Lower leg skin (tissue), 4 donors: ENCODE measurements at places on chromosomes 12 and 14.
A peak's percentile ranks its signal among the peaks of the same experiment; 100 is the strongest.

DNA sequence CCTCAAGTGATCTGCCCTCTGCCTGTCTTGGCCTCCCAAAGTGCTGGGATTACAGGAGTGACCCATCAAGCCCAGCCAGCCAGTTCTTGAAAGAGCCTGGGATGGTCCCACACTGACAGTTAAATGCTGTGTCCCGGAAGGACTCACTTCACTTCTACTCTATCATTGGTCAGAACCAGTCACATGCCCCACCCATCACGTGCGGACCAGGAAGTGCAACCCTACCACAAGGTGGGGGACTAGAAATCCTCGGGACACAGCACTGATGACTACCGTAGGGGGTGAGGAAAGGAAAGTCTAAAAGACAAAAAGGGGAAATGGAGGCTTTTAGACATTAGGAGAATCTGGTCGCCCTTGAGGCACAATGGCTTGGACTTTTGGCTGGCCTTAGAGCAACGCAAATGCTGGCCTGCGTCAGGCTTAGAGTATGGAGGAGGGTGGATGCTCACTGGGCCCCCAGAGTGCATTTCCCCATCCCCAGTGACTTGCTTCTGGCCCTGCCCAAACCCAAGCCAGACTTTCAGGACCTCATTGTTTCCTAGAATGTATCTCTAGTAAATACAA lies 207.7 kb downstream of the TTC8 start:
- DNase-seq, result no peak

- DNase-seq, result no peak
Observed at GRCh38 chr14:82837611-82838140, 1304.0 kb upstream of the SEL1L start.

DNA sequence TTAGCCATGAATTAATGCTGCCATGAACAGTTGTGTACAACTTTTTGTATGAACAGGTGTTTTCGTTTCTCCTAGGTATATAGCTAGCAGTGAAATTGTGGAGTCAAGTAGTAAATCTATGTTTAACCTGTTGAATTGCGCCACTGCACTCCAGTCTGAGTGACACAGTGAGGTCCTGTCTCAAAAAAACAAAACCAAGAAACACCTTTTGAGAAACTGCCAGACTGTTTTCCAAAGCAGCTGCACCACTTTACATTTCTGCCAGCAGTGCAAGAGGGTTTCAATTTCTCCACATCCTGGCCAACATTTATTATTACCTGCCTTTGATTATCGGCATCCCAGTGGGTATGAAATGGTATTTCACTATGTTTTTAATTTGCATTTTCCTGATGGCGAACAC lies 3.3 kb upstream of the PLEKHG3 start:
- DNase-seq, result no peak

- DNase-seq, result peak; percentile 53
Observed at GRCh38 chr12:110693731-110694130, 4.8 kb upstream of the HVCN1 start.

DNA sequence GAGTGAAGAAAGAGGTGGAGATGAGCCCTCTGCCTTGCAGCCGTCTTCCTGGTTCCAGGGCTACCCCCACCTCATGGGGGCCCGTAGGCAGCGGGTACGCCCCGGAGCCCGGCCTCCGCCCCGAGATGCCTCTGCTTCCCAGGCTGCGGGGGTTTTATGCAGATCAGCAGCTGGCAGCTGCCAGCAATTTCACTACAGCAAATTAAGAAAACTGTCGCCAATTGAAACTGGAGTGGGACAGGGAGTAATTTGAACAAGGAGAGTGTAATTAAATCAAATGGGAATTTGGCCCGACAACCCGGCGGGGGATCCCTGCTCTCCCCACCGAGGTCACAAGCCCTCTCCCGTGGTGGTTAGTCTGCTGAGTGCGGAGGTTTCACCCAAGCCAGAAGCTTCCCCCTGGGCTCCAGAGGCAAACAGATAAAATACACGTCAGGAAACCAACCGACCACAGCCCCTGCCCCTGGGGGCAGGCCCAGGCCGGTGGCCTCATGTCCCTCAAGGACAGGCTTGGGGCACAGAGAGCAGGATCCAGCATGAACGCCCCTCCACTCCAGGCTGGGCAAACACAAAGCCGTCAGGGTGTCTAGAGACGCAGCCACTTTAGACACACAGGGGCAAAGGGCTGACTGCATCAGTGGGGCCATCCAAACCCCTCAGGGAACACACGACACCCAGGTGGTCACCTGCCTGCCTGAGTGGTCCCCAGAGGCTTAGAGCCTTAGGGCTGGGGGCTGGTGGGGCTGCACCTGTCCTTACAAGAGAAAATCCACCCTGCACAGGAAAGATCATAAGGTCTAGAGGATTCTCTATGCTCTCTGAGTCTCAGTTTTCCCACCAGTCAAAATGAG lies 53.8 kb downstream of the TESC start:
- DNase-seq, result no peak

GRCh38 chr14:29636870-29637269 lies 290.8 kb downstream of the PRKD1 start:
- DNase-seq, result no peak

DNA sequence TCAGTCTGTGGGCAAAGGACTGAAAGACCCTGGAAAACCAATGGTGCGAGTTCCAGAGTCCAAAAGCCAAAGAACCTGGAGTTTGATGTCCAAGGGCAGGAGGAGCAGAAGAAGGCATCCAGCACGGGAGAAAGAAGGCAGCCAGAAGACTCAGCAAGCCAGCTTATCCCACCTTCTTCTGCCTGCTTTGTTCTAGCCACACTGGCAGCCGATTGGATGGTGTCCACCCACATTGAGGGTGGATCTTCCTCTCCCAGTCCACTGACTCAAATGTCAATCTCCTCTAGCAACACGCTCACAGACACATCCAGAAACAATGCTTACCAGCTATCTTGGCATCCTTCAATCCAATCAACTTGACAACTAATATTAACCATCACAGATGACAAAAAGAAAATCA lies 57.2 kb upstream of the CAPRIN2 start:
- no peak for DNase-seq

- no peak for DNase-seq
Observed at GRCh38 chr12:89103831-89104230, 248.5 kb downstream of the DUSP6 start.
